ENCODE measurements at places on chromosomes 1 and 21.

- no peak for DNase-seq
Observed at GRCh38 chr1:235714205-235714897, 64.8 kb upstream of the GNG4 start.

- no peak for DNase-seq
Observed at GRCh38 chr1:161139766-161140165, 7.3 kb upstream of the DEDD start.

- DNase-seq, result peak; percentile 55
Observed at GRCh38 chr21:45590726-45591618, 48.7 kb upstream of the SLC19A1 start.

- DNase-seq, result no peak
Observed at GRCh38 chr1:45522324-45523104, 830 bp upstream of the PRDX1 start.

DNA sequence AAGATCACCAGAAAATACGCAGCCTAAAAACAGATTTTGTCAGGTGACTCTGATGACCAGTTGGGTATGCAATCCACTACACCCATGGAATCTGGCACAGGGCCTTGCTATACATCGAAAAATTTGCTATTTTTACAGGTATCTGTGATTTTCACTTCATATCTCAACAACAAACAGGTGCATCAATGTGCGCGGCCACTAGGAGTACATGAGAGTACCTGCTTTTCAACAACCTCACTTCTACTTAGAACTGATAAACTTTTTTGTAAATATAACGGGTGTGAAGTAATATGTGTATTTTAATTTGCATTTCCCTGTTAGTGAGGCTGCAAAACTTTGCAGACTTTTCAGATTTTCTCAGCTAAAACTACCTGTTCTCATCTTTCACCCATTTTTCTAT is 80.8 kb downstream of the SLC45A1 start:
- no peak for DNase-seq

GRCh38 chr1:66206563-66207144 is 327.3 kb upstream of the SGIP1 start:
- DNase-seq, result no peak

- DNase-seq, result no peak
Observed at GRCh38 chr1:185312361-185313138, 4.5 kb downstream of the IVNS1ABP start.

DNA sequence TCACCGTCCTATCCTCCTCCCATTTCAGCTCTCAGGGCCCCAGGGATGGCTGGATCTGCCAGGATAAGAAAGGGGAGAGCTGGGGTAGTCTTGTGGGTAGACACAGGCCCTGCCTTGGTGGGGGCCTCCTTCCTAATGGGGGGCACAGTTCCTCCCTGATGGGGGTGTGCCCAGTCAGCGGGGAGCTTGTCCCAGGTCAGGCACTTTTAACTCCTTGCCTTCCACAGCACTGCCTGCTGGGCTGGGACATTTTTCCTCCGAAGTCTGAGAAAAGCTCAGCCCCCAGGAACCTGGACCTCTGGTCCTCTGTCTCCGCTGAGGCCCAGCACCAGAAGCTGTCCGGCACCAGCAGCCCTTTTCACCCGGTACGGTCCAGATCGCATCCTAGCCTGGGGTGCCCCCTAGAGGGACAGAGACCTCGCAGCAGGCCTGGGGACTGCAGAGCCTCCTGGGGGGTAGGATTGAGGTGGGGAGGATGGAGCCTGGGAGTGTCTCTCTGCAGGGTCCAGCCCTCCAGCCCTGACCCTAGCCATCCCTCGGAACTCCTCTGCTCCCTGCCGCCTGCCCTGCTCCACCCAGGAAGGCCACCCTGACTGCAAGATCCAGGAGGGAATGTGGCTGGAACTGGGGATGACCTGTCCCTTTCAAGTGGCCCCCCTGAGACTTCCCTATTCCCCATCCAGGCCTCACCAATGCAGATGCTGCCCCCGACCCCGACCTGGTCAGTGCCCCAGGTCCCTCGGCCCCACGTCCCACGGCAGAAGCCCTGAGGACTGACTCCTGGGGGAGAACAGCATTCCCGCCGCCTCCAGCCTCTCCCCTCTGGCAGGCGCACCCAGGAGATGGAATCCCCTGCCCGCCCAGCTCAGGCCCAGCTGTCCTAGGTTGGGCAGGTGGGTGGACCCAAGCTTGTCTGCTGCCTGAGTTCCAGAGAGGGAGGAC is 12.0 kb downstream of the MIIP start:
- no peak for DNase-seq

DNA sequence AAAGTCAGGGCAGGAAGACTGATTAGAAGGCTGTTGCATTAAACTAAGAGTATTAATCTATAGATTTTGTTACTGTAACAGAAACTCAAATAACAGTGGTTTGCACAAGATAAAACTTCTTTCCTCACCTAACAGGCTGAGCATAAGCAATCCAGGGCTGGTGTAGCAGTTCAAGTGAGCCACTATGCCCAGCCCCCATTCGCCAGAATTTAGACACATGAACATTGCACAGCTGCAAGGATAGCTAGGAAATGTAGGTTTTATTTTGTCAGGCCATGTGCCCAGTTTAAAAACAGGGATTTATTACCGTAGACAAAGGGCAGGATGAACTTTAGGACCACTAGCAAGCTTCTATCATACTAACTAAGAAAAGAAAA is 19.5 kb upstream of the DOCK7 start:
- DNase-seq, result no peak

DNA sequence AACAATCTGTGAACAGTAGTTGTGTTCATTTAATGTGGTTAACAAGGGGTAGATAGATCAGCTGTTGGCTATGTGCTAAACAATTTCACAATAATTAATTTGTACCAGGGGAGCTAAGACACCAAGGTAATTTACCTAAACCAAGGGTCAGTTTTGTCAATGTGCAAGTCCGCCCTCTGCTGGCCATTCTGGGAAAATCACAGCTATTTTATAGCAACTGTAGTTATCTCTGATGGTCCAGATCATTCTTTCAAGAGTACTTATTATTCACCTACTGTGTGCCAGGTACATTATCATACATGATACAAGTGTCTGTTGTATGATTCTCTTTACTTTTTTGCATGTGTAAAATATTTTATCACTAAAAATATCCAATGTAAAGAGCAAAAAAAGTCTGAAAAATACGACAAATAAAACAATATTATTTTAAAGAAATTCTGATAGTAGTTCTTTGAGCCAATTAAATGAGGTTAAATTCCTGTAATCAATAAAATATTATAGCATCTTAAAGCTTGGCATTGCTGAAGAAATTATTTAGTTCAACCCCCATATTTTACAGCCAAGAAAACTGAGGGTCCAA is 312.3 kb upstream of the FAM78B start:
- DNase-seq, result peak; percentile 19

- no peak for DNase-seq
Observed at GRCh38 chr1:236338096-236338495, 56.0 kb upstream of the EDARADD start.

DNA sequence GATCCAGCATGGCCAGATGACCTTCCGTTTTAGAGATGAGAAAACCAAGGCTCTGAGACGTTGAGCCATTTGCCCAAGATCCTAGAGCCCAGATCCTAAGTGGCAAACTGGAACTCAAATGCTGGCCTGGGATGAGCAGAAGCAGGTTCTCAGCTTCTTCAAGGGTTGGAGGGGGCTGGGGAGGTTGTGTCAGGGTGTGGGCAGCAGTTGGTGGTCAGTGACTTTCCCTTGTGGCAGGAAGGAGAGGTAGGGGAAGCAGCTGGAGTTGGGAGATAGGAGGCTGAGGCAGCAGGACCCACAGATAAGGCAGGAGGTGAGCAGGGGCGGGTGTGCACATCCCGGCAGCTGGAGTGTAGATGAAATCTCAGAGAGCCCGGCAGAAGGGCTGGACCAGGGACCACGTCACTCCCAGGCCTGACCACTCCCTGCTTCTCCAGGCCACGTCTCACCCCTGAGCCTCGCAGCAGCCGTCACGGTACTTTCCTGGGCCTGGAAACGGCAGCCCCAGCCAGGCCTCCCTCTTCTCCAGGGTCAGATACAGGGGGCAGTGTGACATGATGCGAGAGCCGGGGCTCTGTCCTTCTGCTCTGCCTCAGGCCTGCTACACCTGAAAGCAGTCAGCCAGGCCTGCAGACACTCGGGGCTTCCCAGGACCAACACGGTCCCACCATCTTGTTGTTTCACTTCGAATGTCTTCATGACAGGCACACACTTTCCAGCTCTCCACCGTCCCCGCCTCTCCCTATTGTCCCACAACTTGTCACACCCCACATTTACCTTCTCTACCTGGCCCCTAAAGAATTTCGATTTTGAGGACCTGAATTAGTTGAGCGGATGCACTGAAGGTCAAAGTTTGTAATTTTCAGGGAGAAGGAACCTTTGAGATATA is 11.5 kb upstream of the LAPTM5 start:
- no peak for DNase-seq

DNA sequence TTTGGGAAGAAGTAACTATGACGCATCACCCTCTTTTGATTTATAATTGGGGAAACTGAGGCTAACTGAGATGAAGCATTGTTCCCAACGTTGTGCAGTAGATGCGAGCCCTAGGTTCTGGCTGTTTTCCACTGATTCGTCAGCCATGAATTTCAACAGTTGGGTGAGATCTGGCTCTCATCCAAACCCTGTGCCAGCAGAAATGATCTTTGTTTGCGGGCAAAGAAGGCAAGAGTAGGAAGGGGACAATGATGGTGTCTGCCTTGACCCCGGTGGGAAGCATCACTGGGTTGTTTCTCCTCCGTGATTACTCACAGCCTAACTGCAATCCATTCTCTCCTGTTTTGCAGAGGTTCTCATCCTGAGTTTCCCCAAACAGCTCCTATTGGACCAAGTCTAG is 142.3 kb downstream of the MIS18A start:
- no peak for DNase-seq

DNA sequence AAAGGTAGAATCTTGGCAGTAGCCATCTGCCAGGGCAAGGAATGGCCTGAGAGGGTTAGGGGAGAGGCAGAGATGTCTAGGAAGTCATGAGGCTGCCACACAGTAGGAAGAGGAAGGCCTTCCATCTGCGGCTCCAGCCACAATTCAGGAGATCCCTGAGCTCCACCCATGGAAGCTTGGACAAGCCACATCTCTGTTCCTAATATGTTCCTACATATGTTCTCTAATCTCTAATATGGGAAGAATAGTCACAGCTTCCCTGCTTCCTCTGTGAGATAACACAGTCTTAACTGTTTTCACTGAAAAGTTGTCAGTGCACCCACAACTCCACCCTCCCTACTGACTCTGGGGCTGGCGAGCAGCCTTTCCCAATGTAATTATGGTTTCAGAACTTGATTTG is 109.5 kb downstream of the CDC7 start:
- no peak for DNase-seq
